Placental epithelial cell (primary cell): ENCODE measurements at places on chromosomes 4 and X. TPM values are rescaled to one million over a fixed set of nuclear protein-coding genes. Genes with fewer than 3 reads are reported as not detected.

The CENPI gene
- total RNA-seq = 6.3 and 7.4 TPM in 2 replicates

The NMU gene
- not detected in 2 replicates for total RNA-seq

The ATP2B3 gene
- not detected in 2 replicates for total RNA-seq

The SMR3B gene
- total RNA-seq = not detected in 2 replicates

The KLHL34 gene
- 0.79 and 2.0 TPM in 2 replicates for total RNA-seq

The DCHS2 gene
- total RNA-seq = under 0.01 TPM in 2 replicates

The FREM3 gene
- total RNA-seq = not detected in 2 replicates

The TASL gene
- not detected in 2 replicates for total RNA-seq

The GUCY1B1 gene
- total RNA-seq = 5.0 and 9.0 TPM in 2 replicates

The IL9R gene
- total RNA-seq = not detected in 2 replicates

The FAM114A1 gene
- 395 and 414 TPM in 2 replicates for total RNA-seq

The CXCL3 gene
- total RNA-seq = not detected in 2 replicates

The NHSL2 gene
- 0.39 TPM in 1 of 2 replicates, not detected in the other for total RNA-seq

The MAGEA10 gene
- total RNA-seq = not detected in 2 replicates
